ENCODE measurements at places on chromosomes 5 and 9.

GRCh38 chr5:74630453-74631066 lies 10.0 kb downstream of the ENC1 start:
- no peak for DNase-seq

DNA sequence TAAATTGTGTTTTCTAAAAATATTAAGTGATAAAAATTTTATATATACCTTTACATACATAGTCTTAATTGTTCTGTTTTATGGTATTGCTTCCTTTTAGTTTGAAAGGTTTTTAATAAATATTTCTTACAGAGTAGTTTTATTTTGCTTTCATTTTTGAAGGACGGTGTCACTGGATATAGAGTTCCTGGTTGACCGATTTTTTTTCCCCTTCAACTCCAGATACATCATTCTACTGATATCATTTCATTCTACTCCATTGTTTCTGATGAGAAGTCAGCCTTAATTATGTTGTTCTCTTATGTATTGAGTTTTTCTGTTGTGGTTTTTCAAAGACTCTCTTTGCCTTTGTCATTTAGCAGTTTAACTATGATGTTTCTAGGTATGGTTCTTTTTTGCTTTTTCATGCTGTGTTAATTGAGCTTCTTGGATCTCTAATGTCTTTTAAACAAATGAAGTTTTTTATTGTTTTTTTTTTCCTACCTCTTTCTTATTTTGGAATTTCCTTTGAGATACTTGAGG lies 30.4 kb downstream of the MTREX start:
- DNase-seq = no peak

GRCh38 chr9:115412656-115413055 lies 294.7 kb upstream of the TNC start:
- DNase-seq = no peak

GRCh38 chr9:99713838-99714306 lies 107.8 kb upstream of the NR4A3 start:
- DNase-seq = no peak

DNA sequence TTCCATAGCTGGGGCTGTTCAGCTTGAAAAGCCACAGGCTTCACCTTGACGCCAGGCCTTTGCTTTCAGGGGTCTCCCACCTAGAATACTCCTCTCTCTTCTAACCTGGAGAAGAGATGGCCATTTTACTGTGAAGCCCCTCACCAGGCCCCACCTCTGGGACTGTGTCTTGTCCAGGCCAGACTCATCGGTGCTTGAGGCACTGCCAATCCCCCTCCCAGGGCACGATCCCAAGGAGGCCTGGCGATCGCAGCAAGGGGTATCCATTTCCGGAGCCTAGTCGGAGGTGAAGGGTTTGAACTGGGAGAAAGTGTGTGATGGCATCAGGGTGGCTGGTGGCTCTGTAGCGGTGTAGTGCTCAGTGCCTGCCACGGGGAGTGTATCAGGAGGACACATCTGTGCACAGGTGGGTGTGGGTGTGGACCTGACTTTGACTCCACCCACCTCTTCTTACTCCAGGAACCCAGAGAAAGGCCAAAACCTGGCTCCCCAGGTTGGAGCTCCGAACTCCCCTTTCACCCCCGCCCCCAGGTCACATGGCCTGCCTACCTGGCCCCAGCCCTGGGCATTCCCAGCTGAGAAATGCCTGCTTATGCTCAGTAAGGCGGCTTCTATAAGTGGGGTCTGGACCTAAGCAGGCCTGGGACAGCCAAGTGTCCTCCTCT lies 27.4 kb upstream of the ENHO start:
- no peak for DNase-seq

- DNase-seq = no peak
These were observed 45.8 kb upstream of the SEMA4D start for GRCh38 chr9:89543621-89544278.

GRCh38 chr5:148972396-148972795 lies 90.5 kb downstream of the SH3TC2 start:
- DNase-seq = no peak
